Calu3 (cell line): ENCODE measurements at places on chromosomes 7 and 10.

- DNase-seq, result no peak
These were observed 214.0 kb downstream of the MDFIC start for GRCh38 chr7:115135769-115136410.

- no peak for DNase-seq
These were observed 1039.5 kb upstream of the SORCS1 start for GRCh38 chr10:108203905-108204527.

- no peak for DNase-seq
These were observed 72.9 kb downstream of the PKD1L1 start for GRCh38 chr7:47875406-47875805.

DNA sequence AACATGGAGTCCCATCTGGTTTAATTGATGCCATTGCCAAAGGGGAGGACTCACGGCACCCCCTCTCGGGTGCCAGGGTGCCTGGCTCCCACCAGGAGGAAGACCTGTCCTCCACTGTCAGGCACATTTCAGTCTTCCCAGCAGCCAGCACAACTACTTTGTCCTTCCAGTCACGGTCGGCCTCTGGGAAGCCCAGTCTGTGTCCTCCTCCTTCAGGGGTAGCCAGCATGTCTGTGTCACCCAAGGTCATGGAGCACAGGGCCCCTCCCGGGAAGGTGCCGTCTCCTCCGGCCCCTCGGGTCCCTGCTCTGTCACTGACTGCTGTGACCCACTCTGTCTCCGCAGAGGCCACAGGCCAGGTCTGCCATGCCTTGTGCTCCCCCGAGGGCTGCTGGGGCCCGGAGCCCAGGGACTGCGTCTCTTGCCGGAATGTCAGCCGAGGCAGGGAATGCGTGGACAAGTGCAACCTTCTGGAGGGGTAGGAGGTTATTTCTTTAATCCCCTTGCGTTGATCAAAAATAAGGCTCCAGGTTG lies 142.4 kb downstream of the EGFR start:
- DNase-seq, result no peak

GRCh38 chr10:27644307-27644939 lies 101.2 kb downstream of the MKX start:
- no peak for DNase-seq

DNA sequence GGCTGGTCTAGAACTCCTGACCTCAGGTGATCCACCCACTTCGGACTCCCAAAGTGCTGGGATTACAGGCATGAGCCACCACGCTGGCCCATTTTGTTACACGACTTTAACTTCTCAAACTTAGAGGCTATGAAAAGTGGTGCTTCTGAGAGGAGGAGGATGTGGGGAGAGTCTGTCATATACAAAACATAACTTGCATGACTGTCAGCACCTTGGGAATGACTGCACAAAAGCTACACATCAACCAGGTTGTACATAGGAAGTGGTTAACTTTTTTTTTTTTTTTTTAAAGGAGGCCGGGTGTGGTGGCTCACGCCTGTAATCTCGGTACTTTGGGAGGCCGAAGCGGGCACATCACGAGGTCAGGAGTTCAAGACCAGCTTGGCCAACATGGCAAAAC lies 43.4 kb upstream of the GSDME start:
- no peak for DNase-seq

DNA sequence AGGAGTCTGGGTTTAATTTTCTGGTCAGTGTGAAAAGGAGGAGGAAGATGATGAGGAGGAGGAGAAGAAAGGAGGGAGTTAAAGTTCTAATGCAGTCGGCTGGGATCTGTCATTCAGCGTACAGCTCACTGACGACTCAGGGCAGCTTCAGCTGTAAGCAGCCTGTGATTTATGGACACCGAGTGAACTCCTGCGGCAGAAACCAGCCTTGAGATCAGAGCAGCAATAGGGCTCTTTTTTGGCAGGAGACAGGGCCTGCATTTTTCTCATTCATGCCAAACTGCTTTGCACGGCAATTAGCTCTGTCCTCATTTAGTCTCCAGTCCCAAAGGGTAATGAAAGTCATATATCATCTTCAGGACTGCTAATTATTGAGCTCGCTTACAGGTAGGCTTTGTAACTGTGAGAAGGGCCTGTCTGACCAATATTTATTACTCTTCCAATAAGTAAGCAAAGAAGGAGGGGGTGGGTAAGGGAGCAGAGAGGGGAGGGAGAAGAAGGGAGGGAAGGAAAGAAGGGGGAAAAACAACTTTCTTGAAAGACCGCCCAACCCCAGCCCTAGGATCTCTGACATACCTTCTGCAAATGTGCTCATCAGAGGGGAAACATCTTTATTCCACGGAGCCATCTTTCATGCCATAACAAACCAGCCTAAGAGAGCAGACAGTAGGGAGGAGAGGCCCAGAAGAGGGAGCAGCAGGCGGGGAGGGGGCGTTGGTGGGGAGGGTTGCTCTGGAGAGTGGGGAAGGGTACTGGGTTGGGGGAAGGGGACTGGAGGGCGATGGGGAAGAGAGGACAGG lies 48.1 kb upstream of the COMTD1 start:
- DNase-seq, result no peak

GRCh38 chr10:12927896-12928295 lies 73.6 kb downstream of the CCDC3 start:
- no peak for DNase-seq

DNA sequence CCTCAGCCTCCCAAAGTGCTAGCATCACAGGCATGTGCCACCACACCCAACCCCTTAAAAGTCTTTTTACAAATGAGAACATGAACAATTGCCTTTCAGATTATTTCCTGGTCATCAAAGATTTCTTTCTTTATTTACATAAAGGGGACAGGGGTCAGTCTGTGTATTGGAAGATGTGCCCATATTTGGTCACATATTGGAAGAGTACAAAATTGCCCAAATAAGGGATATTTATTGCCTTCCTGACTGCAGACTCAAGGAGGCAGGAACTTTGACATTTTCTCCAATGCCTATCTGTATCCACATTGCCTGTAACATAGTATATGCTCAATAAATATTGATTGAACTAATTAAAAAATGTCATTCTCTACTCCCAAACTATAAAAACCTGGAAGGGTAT lies 25.9 kb upstream of the HERPUD2 start:
- no peak for DNase-seq

GRCh38 chr7:25855854-25856782 lies 295.9 kb upstream of the NFE2L3 start:
- DNase-seq, result no peak

GRCh38 chr7:153099235-153099634 lies 339.7 kb downstream of the ACTR3B start:
- no peak for DNase-seq

DNA sequence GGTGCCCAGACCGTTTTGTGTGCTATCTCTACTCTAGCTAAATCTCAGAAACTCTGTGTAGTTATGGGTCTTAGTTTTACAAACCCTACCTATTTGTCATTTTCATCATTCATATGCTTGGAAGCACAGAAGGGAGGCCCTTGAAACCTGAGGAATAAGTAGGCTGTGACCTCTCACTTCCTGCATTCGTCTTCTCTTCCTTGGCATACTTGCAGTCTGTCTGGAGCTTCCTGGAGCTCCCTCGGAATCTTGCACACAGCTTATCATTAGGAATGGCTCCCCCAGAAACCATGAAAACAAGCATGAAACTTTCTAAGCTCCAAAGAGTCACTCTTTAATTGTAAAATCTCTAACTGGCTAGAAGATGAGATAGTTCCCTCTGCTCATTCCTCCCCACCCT lies 376.9 kb upstream of the MYO3A start:
- DNase-seq, result no peak
